ENCODE measurements at places on chromosomes 13 and 19.

DNA sequence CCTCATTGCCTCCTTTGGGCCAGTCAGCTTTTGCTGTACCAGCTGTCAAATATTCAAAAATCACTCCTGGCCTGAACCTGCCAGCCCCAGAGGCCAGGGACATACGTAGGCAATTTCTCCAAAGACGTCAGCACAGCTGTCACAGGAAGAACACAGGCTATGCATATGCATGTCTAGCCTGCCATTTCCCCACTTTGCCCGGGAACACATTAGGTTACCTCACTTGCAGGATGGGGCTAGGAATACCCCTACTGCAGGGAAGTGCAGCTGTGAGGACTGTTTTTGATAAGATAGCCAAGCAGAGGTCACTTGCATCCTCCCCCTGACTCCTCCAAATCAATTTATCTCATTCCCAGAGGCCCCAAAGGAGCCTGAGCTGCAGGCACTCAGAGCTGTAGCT lies 2.8 kb downstream of the ZNF667 start:
- no peak for DNase-seq

DNA sequence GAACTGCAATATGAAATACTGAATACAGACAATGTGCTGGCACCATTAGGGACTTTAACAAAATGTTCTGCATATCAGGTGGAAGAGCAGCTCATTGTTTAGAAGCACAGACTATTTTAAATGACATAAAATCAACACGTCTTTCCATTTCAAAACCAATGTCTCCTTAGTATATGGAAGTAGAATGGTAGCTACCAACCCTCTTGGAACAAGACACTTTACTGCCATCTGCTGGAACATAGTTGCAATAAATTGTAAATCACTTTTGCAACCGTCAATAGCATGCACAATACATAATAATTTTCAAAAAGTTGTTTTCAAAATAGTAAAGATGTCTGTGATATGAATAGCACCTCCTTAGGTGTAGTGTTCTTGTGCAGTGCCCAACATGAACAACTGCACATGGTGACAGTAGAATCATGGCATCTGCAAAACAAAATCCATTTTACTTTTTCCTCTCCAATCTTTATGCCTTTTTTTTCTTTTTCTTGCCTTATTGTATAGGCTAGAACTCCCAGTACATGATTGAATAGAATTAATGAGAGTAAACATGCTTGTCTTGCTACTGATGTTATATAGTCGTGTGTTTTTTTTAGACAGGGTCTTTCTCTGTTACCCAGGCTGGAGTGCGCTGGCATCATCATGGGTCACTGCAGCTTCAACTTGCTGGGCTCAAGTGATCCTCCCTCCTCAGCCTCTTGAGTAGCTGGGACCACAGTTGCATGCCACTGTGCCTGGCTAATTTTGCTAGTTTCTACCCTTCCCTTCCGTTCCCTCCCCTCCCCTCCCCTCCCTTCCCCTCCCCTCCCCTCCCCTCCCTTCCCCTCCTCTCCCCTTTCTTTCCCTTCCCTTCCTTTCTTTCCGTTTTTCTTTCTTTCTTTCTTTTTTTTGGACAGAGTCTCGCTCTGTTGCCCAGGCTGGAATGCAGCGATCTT lies 7.8 kb upstream of the LYPD5 start:
- peak; percentile 67 for DNase-seq

- no peak for DNase-seq
Measured at GRCh38 chr13:87712012-87712411, 40.8 kb downstream of the SLITRK5 start.

- no peak for DNase-seq
Measured at GRCh38 chr19:32241932-32242710, 103.3 kb upstream of the ZNF507 start.

- no peak for DNase-seq
Measured at GRCh38 chr19:42275517-42275916, 6.5 kb downstream of the CIC start.

- DNase-seq: no peak
Measured at GRCh38 chr19:7597689-7598088, 2.0 kb downstream of the CAMSAP3 start.

DNA sequence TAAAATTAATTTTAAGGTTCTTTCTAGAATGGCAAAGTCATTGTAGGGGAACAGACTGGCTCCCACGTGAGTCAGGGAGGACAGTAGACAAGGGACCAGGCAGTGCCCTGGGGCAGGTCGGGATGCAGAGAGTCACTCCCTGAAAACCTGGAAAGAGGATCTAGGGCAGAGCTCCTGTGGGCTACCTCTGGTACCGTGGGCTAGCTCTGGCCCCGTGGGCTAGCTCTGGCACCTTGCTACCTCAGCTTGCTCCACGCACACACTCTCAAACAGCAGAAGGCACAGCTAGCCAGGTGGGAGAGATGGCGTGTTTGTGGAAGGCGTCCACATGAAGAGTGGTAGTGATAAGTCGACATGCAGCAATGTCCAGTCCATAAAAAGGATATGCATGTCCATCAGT lies 66.7 kb upstream of the ARHGEF7 start:
- DNase-seq: no peak

GRCh38 chr19:44850641-44851109 lies 4.6 kb downstream of the NECTIN2 start:
- DNase-seq: no peak

DNA sequence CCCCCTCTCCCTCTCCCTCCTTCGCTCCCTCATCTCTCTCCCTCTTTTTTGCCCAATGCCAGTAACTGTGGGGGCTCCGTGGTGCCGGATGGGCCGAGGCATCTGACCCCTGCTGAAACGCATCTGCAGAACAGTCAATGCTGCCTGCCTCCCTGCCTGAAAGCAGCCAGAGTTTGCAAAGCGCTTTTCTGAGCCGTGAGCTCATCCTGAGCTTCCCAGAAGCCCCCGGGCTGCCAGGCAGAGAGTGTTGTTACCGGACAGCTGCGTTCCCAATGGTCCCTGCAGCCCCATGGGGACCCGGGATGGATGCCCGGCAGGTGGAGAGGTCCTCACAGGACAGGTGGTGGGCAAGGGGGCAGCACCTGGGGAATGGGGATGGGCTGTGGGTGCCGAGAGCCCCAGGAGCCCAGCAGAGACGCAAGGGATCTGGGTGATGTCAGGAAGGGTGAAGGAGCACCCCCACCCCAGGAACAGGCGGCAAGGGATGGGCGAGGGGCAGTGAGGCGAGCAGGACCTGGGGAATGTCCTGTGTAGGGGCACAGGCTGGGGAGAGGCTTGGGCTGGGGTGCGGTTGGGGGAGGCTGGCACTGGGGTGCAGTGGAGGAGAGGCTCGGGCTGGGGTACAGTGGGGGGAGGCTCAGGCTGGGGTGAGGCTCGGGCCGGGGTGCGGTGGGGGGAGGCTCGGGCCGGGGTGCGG lies 33.0 kb downstream of the GPX4 start:
- no peak for DNase-seq

DNA sequence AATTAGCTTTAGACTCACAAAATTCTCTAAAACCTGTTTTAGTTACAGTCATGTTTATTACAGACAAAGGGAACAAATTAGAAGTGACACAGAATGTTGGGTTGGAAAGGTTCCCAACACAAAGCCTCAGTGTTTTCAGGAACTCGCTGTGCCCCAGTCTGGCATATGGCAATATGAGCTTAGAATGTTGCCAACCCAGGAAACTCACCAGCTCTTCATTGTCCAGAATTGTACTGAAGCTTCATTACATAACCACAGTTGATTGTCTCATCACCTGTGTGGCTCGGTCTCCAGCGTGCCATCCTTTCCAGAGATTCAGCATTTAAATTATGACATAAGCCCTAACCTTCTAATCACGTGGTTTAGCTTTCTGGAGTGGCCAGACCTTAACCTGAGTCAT lies 19.1 kb downstream of the ZNF264 start:
- DNase-seq: no peak

GRCh38 chr19:46080561-46080960 lies 39.8 kb upstream of the IGFL4 start:
- DNase-seq: no peak

DNA sequence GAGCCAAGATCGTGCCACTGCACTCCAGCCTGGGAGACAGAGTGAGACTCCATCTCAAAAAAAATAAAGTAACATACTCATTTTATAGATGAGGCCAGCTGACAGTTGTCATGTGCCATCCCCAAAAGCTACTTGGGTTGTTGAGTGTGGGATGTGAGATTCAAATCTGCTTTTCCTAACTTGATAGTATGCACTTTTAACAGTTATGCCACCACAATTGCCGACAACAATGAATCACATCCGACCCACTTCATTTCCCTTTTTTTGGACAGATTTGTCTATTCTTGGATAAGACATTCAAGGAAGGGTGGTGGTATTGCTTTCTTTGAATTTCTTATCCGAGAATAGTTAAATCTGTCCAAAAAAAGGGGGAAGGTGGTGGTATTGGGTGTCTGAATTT lies 16.3 kb upstream of the DNMT1 start:
- DNase-seq: no peak

DNA sequence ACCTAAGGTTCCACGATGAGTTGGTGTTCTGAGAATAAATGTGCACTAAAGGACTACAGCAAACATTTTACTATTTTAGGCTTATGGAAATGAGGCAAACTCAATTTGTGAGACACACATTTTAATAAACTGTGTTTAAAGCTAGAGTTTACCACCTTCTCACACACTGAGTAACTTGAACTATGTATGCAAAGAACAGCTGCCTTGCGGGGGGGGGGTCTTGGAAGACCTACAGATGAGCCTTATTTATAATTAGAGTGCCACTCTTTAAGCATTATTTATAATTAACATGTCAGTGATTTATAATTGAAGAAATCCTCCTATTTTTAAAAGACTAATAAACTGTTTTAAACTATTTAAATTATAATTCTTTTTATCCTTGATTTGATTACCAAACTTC lies 300.4 kb downstream of the DLEU7 start:
- no peak for DNase-seq

- no peak for DNase-seq
Measured at GRCh38 chr13:73602295-73602694, 531.9 kb downstream of the KLF12 start.

- no peak for DNase-seq
Measured at GRCh38 chr19:338421-338820, 6.2 kb downstream of the MIER2 start.

DNA sequence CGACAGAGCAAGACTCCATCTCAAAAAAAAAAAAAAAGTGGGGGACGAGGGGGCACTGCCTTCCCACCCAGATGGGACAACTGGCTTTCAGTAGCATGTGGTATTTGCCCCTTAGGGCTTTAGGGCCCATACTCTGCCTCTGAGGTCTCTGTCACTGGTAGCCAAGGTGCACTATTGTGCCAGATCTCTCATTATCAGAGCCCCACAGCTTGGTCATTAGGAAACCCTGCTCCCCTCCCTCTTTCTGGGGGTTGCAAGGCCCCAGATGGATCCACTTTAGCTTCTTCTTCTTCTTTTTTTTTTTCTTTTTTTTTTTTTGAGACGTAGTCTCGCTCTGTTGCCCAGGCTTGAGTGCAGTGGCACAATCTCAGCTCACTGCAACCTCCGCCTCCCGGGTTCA lies 11.2 kb upstream of the ZNF358 start:
- DNase-seq: no peak

DNA sequence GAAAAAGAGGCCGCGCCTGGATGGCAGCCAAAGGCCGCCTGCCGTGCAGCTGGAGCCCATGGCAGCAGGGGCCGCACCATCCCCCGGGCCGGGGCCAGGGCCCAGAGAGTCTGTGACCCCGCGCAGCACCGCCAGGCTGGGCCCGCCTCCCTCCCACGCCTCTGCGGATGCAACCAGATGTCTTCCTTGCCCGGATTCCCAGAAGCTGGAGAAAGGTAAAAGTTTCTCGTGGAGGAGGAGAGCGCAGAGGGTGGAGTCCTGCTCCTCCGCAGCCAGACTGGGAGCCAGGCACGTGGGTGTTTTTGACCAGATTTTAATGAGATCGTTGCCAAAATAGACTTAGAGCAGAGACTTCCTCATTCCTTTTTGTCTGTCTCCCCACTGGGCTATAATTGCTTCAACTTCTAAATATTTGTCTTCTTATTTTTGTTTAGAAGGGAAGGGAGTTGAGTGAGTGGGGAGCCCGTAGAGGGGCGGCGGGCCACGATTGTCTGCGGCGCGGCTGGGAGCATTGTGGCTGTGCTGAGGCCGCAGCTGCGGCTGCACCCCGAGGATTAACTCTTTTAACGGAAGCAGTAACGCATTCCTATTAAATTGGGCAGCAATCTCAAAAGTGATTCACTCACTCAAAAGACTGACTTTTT lies 22.8 kb upstream of the NDUFS7 start:
- no peak for DNase-seq

GRCh38 chr13:46600943-46601311 lies 48.0 kb downstream of the LRCH1 start:
- DNase-seq: no peak

DNA sequence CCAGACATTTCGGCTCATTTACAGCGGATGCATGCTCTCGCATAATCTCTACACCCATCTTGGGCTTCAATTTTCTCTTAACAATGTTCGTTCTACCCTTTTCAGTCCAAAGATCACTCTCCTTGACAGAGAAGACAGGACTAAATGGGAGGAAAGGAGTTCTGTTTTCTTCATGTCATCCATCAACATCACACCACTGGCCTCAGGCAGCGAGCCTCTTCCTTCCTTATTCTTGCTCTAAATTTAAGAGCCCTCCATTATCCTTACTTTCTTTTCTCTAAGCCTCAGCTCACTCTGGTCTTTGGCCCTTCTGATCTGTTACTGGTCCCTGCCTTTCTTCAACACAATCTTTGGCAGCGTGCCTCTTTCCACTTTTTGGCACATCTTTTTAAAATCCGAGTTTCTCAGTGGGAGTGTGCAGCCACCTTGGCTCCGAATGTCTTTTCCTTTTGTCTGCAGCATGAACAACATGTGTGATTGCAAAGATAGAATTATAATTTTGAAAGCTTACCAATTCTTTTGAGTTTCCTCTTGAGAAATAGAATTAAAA lies 98.7 kb downstream of the FAM216B start:
- DNase-seq: no peak

DNA sequence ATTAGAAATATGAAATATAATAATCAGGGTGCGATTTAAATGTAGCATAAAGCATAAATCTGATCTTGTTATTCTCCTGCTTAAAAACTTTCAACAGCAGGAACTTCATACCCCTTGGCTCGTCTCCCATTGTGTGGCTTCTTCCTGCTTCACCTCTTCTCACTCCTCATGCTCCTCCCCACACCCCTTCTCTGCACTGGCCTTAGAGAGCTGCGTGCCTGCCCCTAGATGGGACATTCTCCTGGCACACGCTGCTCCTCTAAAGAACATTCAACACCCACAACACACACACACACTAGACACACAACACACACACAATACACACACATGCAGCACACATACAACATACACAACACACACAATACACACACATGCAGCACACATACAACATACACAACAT lies 104.6 kb upstream of the RAP2A start:
- no peak for DNase-seq

GRCh38 chr13:71018995-71019394 lies 848.0 kb downstream of the DACH1 start:
- DNase-seq: no peak

- peak; percentile 3 for DNase-seq
Measured at GRCh38 chr19:47848823-47849473, 10.1 kb upstream of the TPRX2 start.

- DNase-seq: no peak
Measured at GRCh38 chr13:91574766-91575165, 176.3 kb downstream of the GPC5 start.

DNA sequence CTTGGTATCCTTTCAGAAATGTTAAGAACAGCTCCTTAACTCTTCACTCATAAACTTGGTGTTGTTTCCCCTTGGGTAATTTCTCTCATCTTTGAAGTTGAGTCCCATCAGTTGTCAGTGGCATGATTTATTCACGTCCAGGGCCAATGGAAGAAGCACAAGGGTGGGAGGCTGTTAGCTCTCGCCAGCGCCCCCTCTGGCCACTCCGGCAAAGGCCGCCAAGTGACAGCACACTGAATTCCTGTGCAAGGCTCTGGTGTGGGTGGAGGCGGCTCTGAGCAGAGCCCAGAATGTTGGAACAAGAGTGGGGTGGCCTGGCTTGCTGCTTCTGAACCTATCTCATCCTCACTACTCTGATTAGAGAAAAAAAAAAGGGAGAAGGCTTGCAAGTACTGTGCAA lies 13.1 kb upstream of the MEDAG start:
- DNase-seq: no peak

Measured in CD4-positive, alpha-beta T cell treated with Interleukin-2 at 100 ng/mL for 4 hours (primary cell).